ENCODE measurements at places on chromosomes 2 and 18.

DNA sequence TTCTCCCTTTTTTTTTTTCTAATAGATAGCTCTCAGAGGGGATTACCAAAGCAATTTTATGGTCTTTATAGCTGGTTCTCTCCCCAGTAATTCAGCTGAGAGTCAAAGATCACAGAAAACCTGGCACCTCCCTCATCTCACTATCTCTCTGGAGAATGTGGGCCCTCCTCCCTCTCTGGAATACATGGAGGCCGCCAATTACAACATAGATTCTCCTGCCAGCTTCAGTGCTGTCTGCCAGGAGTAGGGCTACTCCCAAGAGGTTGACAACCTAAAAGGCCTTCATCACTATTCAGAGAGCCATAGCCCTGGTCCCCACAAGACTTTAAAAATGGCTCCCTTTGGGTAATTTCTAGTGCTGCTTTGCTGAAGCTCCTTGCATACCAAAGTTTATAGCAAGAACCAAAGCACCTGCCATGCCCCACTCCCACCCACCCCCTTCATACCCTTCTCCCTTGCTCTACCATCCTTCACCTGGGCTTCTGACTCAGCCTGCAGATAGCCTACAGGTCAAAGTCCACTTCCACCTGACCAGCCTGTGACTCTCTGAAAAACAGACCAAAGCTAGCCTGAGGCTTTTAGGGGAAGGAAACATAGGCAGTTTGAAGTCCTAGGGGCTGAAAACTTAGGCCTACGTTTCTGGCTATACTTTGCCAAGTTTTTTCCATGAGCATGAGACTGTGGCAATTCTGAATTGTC lies 472.3 kb downstream of the TNS1 start:
- DNase-seq: no peak

GRCh38 chr18:10310626-10311025 lies 143.8 kb upstream of the APCDD1 start:
- no peak for DNase-seq

- no peak for DNase-seq
Observed at GRCh38 chr2:158649846-158650245, 145.3 kb upstream of the DAPL1 start.

DNA sequence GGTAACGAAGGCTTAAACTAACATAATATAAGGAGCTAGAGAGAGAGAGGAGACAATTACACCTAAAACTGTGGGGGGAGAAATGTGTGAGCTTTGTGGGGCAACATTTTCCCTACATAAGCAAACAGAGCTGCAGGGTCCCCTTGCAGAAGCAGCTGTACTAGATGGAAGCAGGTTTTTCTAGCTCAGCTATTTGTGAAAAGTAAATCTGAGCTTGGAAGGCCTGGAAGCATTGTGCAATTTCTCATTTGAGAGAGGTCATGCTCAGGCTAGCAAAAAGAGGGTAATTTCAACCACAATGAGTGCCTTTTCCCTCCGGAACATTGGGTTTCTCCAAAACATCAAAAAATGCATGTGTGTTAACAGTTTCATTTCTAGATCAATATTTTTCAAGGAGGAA lies 130.0 kb downstream of the ARL4C start:
- no peak for DNase-seq

DNA sequence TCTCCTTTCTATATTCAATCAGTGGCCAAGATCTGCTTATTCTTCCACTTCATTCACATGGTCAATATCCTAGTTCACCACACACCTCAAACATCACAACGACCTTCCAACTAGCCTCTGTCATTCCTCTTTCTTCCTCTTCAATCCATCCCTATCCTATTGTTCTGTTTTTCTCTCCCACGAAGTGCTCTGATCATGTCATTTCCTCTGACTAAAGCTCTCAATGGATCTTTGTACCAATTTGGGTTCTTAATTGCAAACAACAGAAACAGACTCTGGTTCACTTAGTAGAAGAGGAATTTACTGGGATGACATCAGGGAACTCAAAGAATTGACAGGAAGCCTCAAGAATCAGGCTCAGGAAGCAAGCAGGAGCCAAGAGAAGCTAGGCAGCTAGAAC lies 23.5 kb downstream of the WNT10A start:
- DNase-seq: no peak

GRCh38 chr18:24068945-24069693 lies 54.6 kb downstream of the TTC39C start:
- DNase-seq: no peak

DNA sequence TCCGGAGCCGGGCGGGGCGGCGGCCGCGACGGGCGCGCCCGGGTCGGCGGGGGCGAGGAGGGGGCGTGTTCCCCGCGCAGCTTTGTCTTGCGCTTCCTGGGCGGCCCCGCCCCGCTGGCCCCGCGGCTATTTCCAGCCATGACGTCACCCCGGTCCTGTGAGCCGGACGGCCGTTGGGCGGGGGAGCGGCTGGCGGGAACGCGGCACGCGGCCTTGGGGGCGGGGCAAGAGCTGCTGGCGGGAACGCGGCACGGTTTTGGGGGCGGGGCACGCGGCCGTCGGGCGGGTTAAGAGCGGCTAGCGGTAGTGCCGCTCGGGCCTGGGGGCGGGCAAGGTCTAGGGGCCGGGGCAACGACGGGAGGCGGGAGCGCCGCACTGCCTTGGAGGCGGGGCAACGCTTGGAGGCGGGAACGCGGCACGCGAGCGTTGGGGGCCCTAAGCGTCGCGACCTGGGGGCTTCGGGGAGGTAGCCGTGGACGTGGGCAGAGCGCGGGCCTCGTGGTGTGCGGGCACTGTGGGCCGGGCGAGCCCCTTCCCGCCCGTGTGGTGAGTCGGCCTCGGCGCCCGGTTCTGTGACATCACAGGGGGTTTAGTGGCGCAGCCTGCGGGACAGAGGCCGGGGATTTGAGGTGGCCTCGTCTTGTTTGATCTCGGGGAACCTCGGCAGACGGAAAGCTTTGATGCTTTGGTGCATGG lies 704 bp downstream of the KLF11 start:
- peak; percentile 91 for DNase-seq

- DNase-seq: no peak
Observed at GRCh38 chr2:235463893-235464292, 29.9 kb upstream of the AGAP1 start.

- DNase-seq: no peak
Observed at GRCh38 chr2:68734176-68734575, 435 bp upstream of the ARHGAP25 start.

DNA sequence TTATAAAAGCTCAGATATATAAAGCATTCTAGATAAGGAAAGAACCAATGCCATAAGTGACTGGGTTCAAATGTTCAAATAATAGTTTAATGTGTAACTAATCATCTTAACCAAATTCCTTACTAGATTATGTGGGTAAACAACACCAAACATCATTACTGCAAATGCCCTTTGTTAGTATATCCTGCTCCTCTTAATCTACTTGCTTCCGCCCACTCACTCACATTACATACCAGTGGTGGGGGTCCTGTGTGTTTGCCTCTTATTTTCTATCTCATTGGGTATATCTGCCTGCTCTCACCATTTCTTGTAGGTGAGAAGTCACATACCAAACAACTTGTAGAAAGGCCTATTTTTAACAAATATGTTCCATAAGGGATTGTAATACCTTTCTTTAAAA lies 562.1 kb downstream of the NRXN1 start:
- DNase-seq: no peak

DNA sequence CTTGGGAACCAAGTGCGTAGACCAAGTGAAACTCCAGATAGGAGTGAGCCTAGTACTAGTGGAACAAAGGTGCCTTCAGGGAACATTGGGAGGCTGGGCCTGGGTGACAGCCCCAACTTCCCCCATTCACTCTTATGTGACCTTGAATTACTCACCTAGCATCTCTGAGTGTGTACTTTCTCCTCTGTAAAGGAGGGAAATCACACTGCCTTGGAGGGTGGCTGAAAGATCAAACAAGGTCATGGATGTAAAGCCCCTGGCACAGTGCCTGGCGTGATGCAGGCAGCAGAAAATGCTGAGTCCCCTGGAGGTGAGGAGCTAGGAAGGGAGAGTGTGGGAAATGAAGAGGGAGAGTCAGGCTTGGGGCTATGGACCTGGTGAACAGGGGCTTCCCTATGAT lies 45.9 kb downstream of the MARCO start:
- no peak for DNase-seq

- peak; percentile 43 for DNase-seq
Observed at GRCh38 chr18:6566338-6566911, 151.7 kb upstream of the L3MBTL4 start.

GRCh38 chr18:32550963-32551362 lies 80.3 kb upstream of the GAREM1 start:
- no peak for DNase-seq

GRCh38 chr18:55256226-55256928 lies 297.1 kb upstream of the CCDC68 start:
- DNase-seq: no peak

DNA sequence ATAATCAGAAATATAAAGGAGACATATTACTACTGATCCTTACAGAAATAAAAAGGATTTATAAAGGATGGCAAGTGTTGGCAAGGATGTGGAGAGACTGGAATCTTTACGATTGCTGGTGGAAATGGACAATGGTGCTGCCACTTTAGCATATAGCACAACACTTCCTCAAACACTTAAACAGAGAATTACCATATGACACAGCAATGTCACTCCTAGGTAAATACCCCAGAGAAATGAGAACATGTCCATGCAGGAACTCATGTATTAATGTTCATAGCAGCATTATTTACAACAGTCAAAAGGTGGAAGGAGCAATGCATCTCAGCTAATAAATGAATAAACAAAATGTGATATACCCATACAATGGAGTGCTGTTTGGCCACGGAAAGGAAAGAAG lies 137.5 kb downstream of the NDUFA10 start:
- no peak for DNase-seq

DNA sequence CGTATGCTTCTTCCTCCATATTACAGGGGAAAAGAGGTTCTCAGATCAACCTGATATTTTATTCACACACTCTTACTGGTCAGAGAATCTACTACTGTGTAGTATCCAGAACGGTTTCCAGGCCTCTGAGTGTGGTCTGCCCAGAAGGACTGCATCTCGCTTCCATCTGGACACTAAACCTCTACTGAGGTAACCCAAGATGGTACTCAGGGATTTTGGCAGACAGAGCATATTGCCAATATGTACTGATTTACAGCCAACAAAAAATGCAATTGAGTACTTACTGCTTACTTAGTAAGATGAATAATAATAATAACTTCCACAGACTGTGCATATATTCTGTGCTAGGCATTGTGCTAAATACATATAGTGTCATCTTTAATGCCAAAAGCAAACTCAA lies 55.8 kb downstream of the CYRIA start:
- no peak for DNase-seq

- no peak for DNase-seq
Observed at GRCh38 chr18:50441501-50441900, 66.7 kb downstream of the SKA1 start.

GRCh38 chr18:57107140-57107832 lies 39.6 kb upstream of the BOD1L2 start:
- DNase-seq: peak; percentile 2

DNA sequence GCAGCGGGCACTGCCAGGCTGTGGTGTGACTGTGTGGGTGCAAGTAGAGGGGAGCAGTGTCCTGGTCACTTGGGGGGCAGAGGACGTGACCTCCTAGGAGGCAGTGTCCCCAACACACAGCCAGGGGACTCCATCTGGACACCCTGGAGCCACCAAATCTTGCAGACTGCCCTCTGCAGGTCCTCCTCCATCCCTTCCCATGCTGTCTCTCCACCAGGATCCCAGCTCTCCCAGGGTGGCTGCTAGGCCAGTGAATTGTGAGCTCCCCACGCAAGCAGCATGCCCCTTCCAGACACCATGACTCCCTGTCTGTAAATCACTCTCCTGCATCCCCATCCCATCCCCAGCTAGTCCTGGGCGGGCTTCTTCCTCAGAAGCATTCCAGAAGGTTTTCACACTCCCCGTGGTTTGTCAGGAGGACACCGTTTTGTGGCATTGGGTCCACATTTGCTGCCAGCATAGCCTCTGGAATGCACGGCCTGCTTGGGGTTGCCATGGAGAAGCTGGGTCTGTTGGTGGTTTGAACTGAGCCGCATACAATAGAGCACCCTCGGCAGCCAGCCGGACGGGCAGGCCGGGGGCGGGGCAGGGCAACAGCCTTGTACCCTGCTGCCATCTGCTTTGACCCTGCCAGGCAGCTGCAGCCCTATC lies 210.7 kb downstream of the KLHL29 start:
- no peak for DNase-seq

- DNase-seq: no peak
Observed at GRCh38 chr2:159640176-159640575, 23.8 kb upstream of the BAZ2B start.

DNA sequence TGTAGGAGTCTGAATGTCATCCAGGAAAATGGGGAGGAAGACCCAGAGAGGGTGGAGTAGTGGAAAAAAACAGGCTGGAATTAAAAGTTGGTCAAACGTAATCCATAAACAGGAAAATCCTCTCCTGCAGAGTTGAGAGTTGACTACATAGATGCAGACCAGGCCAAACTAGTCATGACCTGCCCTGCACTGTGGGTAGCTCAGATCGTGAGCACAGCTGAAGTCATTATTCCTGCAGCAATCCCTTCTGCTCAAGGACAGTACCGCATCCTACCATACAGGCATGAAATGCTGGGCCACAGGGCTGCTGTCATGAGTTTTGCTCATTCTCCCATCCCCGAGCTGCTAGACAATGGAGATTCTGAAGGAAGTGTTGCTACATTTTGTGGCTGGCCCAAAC lies 352.2 kb downstream of the EN1 start:
- no peak for DNase-seq

DNA sequence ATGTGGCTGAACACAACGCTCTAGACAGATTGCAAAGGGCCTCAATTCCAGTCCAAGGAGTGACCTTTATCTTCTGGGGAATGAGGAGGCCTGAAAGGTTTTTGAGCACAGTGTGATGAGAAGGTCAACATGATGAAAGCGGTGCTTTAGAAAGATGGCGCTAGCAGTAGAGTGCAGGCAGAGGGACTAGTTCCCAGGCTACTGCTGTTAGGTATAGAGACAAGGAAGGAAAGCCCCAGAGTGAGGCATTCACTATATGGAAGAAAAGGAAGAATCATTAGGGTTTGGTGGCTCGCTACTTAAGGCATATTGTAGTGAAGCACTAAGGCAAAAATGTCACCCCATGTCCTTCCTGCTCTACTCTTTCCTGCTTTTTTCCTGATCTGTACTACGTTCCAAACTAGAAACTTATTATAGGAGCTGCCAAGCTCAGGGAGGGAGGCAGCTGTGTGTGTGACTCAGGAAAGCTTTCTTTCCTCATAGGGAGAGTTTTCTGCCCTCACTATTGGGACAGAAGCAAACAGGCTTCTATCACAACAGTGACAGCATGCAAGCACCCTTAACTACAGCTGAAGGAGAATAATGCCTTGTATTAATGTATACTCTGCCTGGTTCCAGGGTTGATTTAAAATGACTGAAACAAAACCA lies 160.8 kb upstream of the CAVIN2 start:
- DNase-seq: no peak

DNA sequence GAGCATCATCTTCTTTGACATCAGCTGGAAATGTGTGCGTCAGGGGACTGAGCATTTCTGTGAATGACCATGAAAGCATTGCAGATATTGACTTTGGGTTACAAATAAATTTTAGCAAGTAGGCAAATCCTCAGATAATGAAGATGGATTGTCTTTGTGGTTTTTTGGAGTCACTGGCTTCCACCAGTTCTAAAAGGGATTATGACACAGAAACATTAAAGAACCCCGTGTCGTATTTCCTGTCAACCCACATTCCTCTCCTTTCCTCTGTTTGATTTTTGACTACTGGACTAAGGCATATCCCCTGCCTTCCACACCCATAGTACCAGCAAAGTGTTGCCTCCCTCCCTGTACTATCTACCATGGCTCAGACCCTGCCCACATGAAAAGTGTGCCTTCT lies 268.1 kb downstream of the MYO3B start:
- DNase-seq: no peak

GRCh38 chr18:48820483-48821250 lies 130.1 kb downstream of the SMAD7 start:
- DNase-seq: peak; percentile 86

Data from activated CD4-positive, alpha-beta T cell treated with anti-CD3 and anti-CD28 coated beads, Interleukin-10, Interleukin-2, amounts not matched to agents 100 ng/mL and 50 ng/mL, durations not matched to agents 16 hours and 8 hours (primary cell).